Psoas muscle (tissue), 8 donors: ENCODE measurements at places on chromosomes 16 and 17. TPM values are rescaled to one million over a fixed set of nuclear protein-coding genes. Genes with fewer than 3 reads are reported as not detected.
A peak's percentile ranks its signal among the peaks of the same experiment; 100 is the strongest.

- H3K4me3 ChIP-seq = no peak overlapping the region
- H3K36me3 ChIP-seq = no peaks in the 10 kb centered on the region
- no peak for DNase-seq
- H3K4me1 ChIP-seq = no peaks in the 10 kb centered on the region
- H3K27me3 ChIP-seq = peaks cover 3% of the 10 kb centered on the region
These were observed 69.2 kb downstream of the SDR42E1 start for GRCh38 chr16:81942007-81942601.

DNA sequence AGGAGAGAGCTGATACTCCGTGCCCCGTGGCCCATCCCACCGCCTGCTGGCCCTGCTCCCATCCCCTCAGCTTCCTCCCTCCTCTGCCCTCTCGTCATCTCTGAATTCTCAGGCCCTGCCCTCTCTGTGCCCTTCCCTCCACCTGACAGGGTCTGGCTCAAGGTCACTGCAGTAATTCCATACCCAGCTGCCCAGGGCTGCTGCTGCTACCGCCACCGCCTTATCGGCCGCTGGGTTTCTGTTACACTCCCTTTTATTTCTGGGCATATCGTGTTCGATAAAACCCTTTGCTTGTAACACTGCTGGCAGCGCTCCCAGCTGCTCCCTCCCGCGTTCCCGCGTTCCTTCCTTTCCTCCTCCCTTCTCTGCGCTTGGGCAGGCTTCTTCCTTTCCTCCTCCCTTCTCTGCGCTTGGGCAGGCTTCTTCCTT lies 1.2 kb downstream of the EPN3 start:
- H3K4me1 ChIP-seq = peaks cover 14% of the 10 kb centered on the region
- H3K4me3 ChIP-seq = no peak overlapping the region
- DNase-seq = no peak
- peaks cover 30% of the 10 kb centered on the region for H3K27me3 ChIP-seq

DNA sequence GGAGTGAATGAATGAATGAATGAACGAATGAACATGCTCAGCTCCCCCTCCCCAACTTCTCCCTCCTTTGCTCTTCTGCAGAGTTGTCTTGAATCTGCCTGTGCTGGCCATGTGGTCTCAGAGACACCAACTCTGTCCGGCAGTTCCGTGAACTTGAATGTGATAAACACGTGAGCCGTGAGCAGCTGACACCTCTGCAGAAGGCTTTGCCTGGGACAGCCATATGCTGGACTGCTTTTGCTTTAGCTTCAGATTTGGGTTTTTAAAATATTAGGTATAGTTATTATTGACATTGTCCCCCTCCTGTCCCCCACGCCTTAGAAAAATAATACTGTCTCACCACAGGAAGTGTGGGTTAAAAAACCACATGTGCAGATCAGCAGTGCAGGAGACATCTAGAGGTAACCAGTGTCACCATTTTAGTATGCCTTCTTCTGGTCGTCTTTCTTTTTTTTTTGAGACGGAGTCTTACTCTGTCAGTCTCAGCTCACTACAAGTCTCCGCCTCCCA lies 83.8 kb downstream of the ABCC1 start:
- H3K4me3 ChIP-seq = no peak overlapping the region
- H3K27ac ChIP-seq = no peak overlapping the region
- DNase-seq = no peak
- H3K36me3 ChIP-seq = peaks cover 6% of the 10 kb centered on the region
- no peaks in the 10 kb centered on the region for H3K27me3 ChIP-seq

- peak overlapping the region; percentile 96 for H3K27ac ChIP-seq
- no peak overlapping the region for H3K4me3 ChIP-seq
- no peak for DNase-seq
- peaks cover 10% of the 10 kb centered on the region for H3K36me3 ChIP-seq
- H3K27me3 ChIP-seq = no peaks in the 10 kb centered on the region
These were observed 43.2 kb downstream of the TMEM11 start for GRCh38 chr17:21170809-21171208.

DNA sequence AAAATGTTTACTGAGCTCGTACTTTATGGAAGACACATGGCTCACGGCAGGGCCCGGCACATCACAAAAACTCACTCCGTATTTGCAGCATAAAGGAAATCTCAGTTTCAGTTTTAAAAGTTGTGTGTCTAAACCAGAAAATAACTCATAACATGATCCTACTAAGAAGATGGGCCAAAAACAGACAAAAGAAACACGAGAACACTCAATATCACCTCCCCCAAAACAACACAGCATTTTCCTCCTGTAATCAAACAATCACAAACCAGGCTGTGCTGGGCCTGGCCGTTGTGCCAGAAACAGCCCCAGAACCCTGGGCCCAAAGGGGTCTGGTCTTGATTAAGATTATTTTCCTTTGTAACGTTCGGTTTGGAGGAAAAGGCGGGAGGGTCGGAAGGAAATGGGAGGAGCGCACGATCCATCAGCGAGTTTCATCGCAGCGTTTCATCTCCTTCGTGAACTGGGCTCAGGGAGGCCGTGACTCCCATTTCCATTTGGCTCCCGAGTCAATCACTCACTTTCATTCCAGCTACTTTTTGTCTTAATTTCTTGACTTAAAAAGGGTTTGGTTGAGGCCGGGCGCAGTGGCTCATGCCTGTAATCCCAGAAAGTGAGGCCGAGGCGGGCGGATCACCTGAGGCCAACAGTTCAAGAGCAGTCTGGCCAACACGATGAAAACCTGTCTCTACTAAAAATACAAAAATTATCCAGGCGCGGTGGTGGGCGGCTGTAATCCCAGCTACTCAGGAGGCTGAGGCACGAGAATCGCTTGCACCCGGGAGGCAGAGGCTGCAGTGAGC lies 61.4 kb downstream of the NXN start:
- peak overlapping the region; percentile 55 for H3K27ac ChIP-seq
- H3K36me3 ChIP-seq = no peaks in the 10 kb centered on the region
- H3K4me1 ChIP-seq = peaks cover 10% of the 10 kb centered on the region
- no peak overlapping the region for H3K4me3 ChIP-seq

NQO1 gene
- 55.2 TPM for total RNA-seq

EPN3 gene
- not detected for total RNA-seq

DNAH3 gene
- total RNA-seq = 2.1 TPM
